ENCODE measurements at places on chromosomes 1 and 21. TPM values are rescaled to one million over a fixed set of nuclear protein-coding genes. Genes with fewer than 3 reads are reported as not detected.

GRCh38 chr1:115630342-115630741, 11.4 kb upstream of the VANGL1 start:
- no peak overlapping the region for H3K4me3 ChIP-seq
- H3K36me3 ChIP-seq, result no peaks in the 10 kb centered on the region
- no peaks in the 10 kb centered on the region for H3K4me1 ChIP-seq

DNA sequence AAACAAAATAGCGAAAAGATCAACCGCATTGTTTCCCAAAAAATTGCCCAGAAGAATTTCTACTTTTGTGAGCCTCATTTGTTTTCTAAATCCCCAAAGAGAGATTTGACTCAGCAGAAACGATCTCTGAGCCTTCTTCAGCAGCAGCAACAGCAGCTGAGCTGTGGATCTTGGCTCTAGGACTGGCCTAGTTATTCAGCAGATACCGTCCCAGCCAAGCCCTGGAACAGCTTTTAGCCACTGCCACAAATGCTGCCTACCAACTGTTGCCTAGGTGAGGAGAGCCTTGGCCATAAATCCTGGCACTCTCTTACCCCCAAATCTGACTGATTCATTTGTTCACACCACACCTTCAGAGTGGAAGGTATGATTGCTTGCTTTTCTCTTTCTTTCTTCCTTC, 320.1 kb downstream of the TGFB2 start:
- H3K36me3 ChIP-seq, result no peaks in the 10 kb centered on the region
- peak overlapping the region; percentile 55 for H3K27ac ChIP-seq
- no peaks in the 10 kb centered on the region for H3K4me1 ChIP-seq

The IFI6 gene
- 6.1 TPM for total RNA-seq

The GPATCH3 gene
- 10.3 TPM for total RNA-seq

GRCh38 chr1:201583663-201584062, 44.7 kb downstream of the NAV1 start:
- no peaks in the 10 kb centered on the region for H3K27me3 ChIP-seq
- no peaks in the 10 kb centered on the region for H3K36me3 ChIP-seq
- no peak overlapping the region for H3K4me3 ChIP-seq
- H3K4me1 ChIP-seq, result peaks cover 31% of the 10 kb centered on the region
- DNase-seq, result no peak
- H3K27ac ChIP-seq, result peak overlapping the region; percentile 63

- no peaks in the 10 kb centered on the region for H3K4me1 ChIP-seq
- DNase-seq, result no peak
These were observed 161.5 kb downstream of the HLX start for GRCh38 chr1:221040691-221041285.

DNA sequence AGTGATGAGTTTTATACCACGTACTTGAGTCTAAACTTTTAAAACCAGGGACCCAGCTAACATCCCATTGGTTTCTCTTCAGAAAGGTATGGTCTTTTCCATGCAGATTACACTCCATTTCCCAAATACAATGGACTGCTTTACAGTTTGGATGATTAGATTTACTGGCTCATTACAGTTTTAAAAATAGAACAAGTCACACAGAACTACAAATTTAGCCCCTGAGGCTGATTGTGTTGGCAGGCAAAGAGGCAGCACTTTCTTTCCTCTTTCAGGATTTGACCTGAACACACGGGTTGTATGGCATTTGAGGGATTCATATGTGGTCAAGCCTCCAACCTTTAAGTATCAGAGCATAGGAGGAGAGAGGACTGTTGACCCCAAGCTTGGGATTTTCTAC, 21.8 kb upstream of the VTCN1 start:
- H3K36me3 ChIP-seq, result no peaks in the 10 kb centered on the region
- no peak overlapping the region for H3K27ac ChIP-seq
- H3K4me1 ChIP-seq, result peaks cover 17% of the 10 kb centered on the region
- H3K4me3 ChIP-seq, result no peak overlapping the region
- DNase-seq, result no peak
- H3K27me3 ChIP-seq, result no peaks in the 10 kb centered on the region

The SLC44A5 gene
- 0.29 TPM for total RNA-seq

- H3K4me1 ChIP-seq, result peaks cover 97% of the 10 kb centered on the region
- no peaks in the 10 kb centered on the region for H3K36me3 ChIP-seq
- peaks cover 7% of the 10 kb centered on the region for H3K27me3 ChIP-seq
- H3K27ac ChIP-seq, result peak overlapping the region; percentile 93
- peak overlapping the region; percentile 72 for H3K4me3 ChIP-seq
- peak; percentile 96 for DNase-seq
These were observed 51.2 kb upstream of the SYNC start for GRCh38 chr1:32753532-32754316.

The MEAF6 gene
- 68.7 TPM for total RNA-seq

GRCh38 chr1:36864182-36864822, 170.0 kb downstream of the GRIK3 start:
- peaks cover 5% of the 10 kb centered on the region for H3K27me3 ChIP-seq
- no peak for DNase-seq
- no peak overlapping the region for H3K4me3 ChIP-seq
- H3K4me1 ChIP-seq, result no peaks in the 10 kb centered on the region
- no peak overlapping the region for H3K27ac ChIP-seq

- H3K27ac ChIP-seq, result peak overlapping the region; percentile 23
- H3K4me1 ChIP-seq, result peaks cover 65% of the 10 kb centered on the region
- H3K36me3 ChIP-seq, result no peaks in the 10 kb centered on the region
- H3K4me3 ChIP-seq, result peak overlapping the region; percentile 74
- no peak for DNase-seq
These were observed 1.6 kb downstream of the RAB4A start for GRCh38 chr1:229272164-229273158.

DNA sequence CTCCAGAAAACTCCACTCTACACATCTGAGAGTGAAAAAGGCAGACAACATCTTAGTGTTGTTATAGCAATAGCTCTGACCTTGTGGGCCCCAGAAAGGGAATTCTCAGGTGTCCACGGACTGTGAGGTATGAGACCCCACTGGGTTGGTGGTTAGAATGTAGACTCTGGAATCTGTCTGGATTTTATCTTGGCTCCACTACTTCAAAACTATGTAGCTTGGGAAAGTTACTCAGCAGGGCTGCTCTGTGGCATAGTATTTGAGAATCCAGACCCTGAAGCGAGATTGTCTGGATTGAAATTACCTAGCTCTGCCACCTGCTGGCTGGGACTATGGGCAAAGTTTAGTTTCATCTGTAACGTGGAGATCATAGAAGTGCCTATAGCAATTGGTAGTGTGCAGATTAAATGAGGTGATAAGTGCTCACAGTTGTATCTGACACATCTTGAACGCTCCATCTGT, 25.8 kb downstream of the PRDM2 start:
- H3K36me3 ChIP-seq, result no peaks in the 10 kb centered on the region
- no peak overlapping the region for H3K4me3 ChIP-seq
- no peaks in the 10 kb centered on the region for H3K27me3 ChIP-seq
- H3K4me1 ChIP-seq, result no peaks in the 10 kb centered on the region

- no peak for DNase-seq
- H3K27ac ChIP-seq, result no peak overlapping the region
- H3K4me3 ChIP-seq, result no peak overlapping the region
- H3K36me3 ChIP-seq, result no peaks in the 10 kb centered on the region
- H3K27me3 ChIP-seq, result no peaks in the 10 kb centered on the region
- H3K4me1 ChIP-seq, result no peaks in the 10 kb centered on the region
These were observed 351.6 kb upstream of the PLXNA2 start for GRCh38 chr1:208595745-208596144.

DNA sequence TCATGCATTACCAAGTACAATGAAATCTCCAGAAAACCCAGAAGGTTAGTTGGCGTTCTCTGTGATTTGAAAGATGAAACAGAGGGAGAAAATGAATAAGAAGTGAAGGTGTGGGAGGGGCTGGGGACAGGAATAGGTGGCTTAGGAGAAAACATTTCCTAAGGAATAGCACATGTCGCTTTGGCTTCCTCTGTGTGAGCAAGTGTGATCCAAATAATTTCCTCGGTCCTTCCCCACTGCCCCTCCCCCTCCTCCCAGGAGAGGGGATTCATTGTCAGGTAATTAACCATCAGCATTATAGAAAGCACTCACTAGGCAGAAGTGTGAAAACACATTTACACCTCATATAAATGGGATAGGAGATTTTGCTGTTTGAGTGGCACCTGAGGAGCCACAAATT, 105.5 kb downstream of the NUF2 start:
- H3K27ac ChIP-seq, result no peak overlapping the region
- H3K4me3 ChIP-seq, result no peak overlapping the region
- H3K4me1 ChIP-seq, result peaks cover 5% of the 10 kb centered on the region
- H3K36me3 ChIP-seq, result no peaks in the 10 kb centered on the region
- no peaks in the 10 kb centered on the region for H3K27me3 ChIP-seq

DNA sequence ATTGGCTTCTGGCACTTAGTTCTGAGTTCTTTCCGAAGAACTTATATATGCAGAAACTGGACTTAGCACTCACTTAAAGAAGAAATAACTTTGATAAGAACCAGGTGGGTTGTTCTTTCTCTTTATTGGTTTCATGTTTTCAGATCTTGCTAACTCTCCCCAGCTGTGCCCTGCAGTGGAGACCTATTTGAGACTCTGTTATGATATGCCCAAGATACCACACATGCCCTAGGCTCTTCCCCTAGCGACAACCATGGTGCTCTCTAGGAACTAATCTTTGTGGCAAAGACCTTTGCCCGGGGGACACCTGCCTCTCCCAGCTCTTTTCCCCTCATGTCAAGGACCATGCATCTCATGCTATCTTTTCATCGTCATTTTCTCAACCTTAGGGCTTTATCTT, 128.8 kb downstream of the PBX1 start:
- no peaks in the 10 kb centered on the region for H3K36me3 ChIP-seq
- H3K4me1 ChIP-seq, result peaks cover 5% of the 10 kb centered on the region
- H3K27ac ChIP-seq, result no peak overlapping the region

The RERE gene
- 99.2 TPM for total RNA-seq

- H3K4me3 ChIP-seq, result no peak overlapping the region
- H3K27ac ChIP-seq, result no peak overlapping the region
- H3K4me1 ChIP-seq, result no peaks in the 10 kb centered on the region
- no peak for DNase-seq
These were observed 6.4 kb upstream of the LRP8 start for GRCh38 chr1:53334312-53334711.

DNA sequence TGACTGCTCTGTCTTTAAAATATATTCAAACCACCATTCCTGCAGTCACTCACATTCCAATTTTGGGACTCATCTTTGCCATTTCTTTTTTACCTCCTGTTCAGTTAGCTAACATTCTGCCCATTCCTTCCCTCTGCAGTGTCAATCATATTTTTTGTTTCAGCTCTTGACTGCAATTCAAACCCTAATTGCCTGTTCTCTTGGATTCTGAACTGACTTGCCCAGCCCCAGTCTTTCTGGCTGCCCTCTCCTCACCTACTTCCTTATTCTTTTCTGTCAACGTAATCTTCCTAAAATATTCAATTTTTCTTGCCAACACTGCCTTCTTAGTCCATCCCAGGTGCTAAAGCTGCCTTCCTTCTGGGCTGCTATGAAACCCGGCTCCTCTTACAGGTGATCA, 6.1 kb downstream of the PRDM2 start:
- DNase-seq, result no peak
- H3K4me1 ChIP-seq, result no peaks in the 10 kb centered on the region
- no peak overlapping the region for H3K27ac ChIP-seq
- no peaks in the 10 kb centered on the region for H3K36me3 ChIP-seq

DNA sequence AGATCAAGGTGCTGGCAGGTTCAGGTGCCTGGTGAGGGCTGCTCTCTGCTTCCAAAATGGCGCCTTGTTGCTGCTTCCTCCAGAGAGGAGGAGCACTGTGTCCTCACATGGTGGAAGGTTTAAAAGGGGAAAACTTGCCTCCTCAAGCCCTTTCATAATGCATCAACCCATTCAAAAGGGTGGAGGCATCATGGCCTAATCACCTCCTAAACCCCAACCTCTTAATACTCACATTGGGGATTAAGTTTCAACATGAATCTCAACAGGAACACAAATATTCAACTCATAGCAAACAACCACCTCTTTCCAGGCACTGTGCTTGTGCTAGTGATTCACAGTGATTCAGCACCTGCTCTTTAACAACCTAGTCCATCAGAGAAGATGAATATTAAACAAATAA, 4.2 kb downstream of the S100A12 start:
- H3K36me3 ChIP-seq, result no peaks in the 10 kb centered on the region
- no peak for DNase-seq
- H3K27ac ChIP-seq, result no peak overlapping the region
- no peaks in the 10 kb centered on the region for H3K27me3 ChIP-seq
- H3K4me1 ChIP-seq, result no peaks in the 10 kb centered on the region

The TCHH gene
- total RNA-seq, result not detected

The S100A14 gene
- 29.0 TPM for total RNA-seq
